ENCODE measurements at places on chromosomes 1 and 21.

DNA sequence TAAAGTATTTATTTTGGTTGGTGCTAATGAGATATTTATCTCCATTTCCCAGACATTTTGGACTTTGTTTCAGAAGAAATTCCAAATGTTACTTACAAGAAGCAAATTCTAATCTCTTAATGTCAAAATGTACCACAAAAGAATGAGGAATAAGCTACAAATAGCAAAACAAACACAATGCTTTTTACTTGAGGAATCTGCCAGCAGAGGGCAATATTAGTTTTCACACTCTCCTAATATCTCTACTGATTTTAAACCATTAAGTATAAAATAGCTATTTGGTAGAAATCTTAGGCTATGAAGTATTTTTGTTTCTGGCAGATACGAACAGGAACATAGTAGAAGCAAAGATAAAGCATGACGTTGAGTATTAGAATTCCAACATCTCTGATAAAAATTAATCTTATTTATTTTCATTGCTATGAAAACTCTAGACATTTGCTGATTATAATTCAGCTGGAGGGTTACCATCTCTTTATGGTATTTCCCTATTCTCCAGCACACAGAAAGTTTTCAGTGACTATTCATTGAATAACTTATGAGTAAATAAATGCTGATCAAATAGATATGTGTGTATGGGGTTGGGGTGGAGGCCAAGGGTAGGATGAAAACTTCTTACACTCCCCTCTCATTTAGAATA lies 13.4 kb upstream of the HMCN1 start:
- no peak for DNase-seq

- no peak for DNase-seq
These were observed 16.4 kb downstream of the LAMB3 start for GRCh38 chr1:209635850-209636249.

DNA sequence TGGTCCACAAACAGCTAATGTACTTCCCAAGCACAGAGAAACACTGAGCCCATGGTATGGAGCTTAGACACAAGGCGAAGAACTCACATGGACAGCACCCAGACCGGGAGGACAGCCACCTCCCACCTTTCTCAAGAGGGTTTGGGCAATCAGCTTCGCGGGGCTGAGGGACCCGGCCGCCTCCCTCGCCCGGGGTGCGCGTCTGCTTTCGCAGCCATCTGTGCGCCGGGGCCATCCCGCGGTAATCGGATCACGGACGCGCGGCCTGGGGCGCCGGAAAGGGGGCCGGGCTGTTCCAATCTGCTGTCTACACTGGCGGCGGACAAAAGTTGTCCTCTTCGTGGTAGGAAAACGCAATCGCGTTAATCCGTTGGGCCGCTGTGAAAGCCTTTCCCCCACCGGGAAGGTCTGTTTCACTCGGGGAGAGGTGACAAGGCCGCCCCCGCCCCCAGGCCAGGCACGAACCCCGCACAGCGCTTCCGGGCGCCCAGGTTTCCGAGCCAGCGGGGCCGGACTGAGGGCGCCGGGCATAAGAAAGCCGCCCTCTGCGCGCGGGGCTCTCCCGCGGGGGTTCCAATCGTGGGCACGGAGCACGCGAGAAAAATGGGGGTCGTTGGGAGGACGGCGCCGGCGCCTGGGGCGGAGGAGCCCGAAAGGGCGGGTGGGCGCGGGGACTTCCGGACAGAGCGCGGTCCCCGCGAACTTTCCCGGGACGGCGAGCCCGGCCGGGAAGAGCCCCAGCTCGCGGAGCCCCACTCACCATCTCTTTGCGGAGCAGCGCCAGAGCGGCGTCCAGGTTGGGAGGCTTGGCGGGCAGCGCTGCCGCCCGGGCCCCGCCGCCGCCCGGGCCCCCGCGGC lies 664 bp downstream of the FAM89A start:
- peak; percentile 25 for DNase-seq

DNA sequence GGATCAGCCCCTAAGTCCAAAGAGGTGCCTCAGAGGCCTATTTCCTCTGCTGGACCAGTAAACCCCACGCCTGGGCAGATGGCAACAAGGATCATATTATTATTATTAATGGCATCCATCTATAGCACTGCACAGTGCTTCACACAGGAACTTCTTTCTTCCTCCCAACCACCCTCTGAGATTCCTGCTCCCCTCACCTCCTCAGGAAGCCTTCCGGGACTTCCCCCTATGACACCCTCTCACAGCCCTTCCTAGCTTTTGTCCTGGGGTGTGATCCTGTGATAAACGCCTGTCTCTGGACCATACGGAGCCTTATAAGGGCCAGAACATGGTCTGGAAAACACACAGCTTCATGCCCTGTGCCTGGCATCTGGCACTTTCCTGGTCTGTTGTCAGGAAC lies 3.2 kb downstream of the FBXO2 start:
- no peak for DNase-seq

DNA sequence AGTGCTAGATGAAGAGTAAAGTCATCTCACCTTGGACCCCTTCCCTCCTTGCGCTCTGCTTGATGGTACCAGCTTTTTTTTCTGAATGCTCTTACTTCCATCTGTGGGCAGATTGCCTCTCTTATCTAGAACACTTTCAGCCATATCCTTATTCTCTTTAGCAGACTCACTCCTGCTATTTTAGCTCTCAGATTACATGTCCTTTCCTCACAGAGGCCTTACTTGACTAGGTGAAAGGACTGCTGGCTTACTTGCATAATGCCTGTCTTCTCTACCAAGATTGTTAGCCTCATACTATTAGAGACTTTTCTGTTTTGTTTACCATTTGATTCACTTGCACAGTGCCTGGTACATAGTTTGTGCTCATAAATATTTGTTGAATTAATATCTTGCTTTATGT lies 9.3 kb downstream of the IFI44 start:
- DNase-seq: no peak

DNA sequence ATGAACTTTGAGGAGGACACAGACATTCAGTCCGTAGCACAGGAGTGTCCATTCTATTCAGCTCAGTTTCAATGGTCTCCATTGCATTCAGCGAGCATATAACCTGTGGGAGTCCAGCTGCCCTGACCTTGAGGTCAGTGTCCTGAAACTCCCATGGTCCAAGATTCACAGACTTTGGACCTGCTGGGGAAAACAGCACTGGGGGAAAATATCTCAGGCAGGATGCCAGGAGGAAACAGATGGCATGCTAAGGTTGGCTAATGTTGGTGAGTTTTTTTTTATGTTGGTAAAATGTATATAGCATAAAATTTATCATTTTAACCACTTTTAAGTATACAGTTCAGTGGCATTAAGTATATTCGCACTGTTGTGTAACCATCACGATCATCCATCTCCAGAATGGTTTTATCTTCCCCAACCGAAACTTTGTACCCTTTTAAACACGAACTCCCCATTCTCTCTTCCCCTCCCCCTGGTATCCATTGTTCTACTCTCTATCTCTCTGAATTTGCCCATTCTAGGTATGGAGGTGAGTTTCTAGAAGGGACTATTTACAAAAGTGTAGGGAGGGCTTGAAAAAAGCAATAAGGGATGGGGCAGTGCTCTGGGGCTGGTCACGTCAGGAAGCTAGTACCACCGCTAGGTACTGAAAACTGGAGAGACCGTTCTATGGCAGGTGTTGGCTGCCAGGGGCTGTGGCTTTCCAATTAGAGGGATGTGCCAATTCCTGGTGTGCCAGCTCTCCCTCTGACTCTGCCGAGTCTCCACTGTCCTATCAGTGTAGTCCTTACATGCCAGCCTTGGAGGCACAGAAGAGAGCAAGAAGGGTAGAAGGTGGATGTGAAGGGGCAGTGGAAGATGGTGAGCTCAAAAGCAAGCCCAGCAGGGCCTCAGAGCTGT lies 85.3 kb downstream of the FOXD2 start:
- no peak for DNase-seq

- DNase-seq: no peak
These were observed 173.0 kb upstream of the LMO4 start for GRCh38 chr1:87155648-87156047.
